ENCODE measurements at places on chromosomes 11 and 22.

DNA sequence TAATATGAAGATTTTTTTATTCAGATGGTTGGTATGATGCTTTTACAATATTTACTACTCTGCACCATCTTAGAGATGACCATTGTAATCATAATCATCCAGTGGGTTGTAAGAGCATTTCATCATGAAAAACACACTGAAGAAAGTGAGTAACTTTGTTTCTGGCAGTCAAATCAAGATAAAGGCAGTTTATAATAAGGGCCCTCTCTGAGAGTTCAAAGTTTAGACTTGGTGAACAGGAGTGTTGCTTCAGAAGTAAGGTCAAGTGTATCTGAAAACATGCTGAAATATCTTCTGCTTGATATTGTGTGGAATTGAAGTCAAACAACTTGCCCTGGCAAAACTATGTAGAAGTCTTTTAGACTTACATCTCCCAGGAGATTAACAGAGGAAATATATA lies 19.5 kb upstream of the MS4A8 start:
- DNase-seq, result no peak

DNA sequence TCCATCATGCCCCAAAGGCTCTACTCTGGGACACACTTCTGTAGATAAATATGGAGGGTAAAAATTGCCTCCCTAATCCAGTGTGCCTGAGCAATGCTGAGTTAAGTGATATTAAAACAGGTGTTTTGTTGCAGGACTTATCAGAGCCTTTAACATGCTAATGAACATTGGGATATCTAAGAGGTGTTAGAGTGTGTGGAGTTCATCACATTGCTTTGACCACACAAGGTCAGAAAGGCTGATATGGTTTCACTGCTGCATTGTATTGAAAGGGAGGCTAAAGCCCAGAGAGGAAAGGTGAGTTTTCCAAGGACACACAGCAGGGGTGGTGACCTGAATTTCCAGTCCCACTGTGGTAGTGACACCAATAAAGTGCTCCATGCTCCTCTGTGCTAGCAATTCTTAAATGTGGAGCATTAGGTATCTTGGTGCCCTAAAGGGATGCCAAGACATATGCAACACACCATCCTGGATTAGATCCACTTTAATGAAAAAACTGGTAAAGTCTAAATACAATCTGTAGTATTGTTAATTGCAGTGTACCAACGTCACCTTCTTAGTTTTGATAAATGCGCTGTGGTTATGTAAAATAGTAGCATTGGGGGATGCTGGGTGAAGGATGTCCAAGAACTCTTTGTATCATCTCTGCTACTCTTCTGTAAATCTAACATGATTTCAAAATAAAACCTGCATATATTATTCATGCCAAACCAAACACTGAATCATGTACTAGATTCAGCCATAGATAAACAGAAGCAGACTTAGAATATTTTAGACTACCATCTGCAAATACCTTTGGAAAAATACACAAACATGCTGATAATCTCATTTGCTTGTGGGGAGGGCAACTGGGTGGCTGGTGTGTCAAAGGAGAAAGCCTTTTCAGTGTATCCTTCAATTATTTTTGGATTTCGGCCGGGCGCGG lies 45.8 kb downstream of the MIAT start:
- DNase-seq, result no peak

GRCh38 chr11:1444823-1445422 lies 41.7 kb downstream of the MOB2 start:
- no peak for DNase-seq

GRCh38 chr22:46108564-46109473 lies 41.5 kb upstream of the PPARA start:
- DNase-seq, result no peak

DNA sequence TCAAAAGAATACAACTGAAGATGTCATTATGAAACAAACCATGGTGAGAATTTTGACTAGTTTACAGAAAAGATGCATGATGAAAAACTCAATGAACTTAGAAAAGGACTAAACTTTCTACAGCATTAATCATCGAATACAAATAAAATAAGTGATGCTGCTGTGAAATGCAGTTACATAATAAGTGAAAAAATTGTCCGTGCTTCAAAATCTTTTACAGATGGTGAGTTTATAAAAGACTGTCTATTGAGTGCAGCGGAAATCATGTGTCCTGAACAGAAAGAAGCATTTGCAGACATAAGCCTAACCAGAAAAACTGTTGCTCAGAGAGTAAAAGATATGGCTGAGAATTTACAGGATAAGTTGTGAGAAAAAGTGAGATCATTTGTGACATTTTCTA lies 33.8 kb downstream of the NEAT1 start:
- no peak for DNase-seq

All from CD4-positive, alpha-beta T cell treated with Interleukin-15 for 1 hour (primary cell).